HepG2 (cell line): ENCODE measurements at places on chromosomes 13 and 19. TPM values are rescaled to one million over a fixed set of nuclear protein-coding genes. Genes with fewer than 3 reads are reported as not detected.

DNA sequence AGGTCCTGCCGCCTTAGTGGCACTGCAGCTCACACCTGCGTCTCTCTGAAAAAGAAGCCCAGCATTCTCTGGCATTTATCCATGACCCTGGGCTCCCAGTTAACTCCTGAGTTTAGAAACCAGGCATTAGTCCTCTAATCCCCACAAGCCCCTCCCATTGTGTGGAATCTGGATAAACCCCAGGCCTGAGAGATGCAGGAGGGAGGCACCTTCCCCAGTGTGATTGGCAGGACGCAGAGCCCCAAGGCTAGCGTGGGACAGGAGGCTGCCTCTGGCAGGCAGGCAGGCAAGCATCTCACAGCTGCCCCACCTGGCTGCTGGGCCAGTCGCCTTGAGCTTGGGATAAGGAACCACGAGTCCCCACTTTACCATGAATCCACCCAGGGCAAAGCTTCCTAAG lies 11.0 kb upstream of the SERPINE3 start:
- no peaks in the 10 kb centered on the region for H3K36me3 ChIP-seq
- H3K4me1 ChIP-seq = no peaks in the 10 kb centered on the region
- no peak overlapping the region for H3K4me3 ChIP-seq
- H3K27ac ChIP-seq = no peak overlapping the region
- H3K27me3 ChIP-seq = no peaks in the 10 kb centered on the region

Gene NANOS3
- polyA plus RNA-seq = 0.21 TPM in 1 of 2 replicates, not detected in the other

- no peak overlapping the region for H3K4me3 ChIP-seq
- no peaks in the 10 kb centered on the region for H3K36me3 ChIP-seq
- no peak for DNase-seq
These were observed 5.0 kb downstream of the ANO8 start for GRCh38 chr19:17329366-17330261.

DNA sequence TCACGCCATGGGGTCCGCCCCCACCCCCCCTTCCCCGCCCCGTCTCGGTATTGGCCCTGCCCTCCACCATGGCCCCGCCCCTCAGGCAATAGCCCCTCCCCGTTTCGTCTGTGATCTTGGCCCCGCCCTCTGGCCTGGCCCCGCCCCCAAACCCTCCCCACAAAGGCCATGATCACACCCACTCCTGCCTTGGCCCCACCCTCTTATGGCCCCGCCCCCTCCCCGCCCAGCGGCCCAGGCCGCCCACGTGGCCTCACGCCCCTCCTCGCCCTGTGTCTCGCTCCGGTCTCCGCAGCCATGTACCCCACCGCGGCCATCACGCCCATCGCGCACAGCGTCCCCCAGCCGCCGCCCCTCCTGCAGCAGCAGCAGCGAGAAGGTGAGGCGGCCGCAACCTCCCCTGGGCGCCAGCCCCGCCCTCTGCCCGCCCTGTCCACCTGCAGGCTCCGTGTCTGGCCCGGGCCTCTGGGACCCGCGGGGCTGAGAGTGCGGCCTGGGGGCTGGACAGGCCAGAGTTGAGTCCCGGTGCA lies 61.3 kb downstream of the CELF5 start:
- no peaks in the 10 kb centered on the region for H3K36me3 ChIP-seq
- peak overlapping the region; percentile 66 for H3K4me3 ChIP-seq
- DNase-seq = peak; percentile 59
- peaks cover 32% of the 10 kb centered on the region for H3K4me1 ChIP-seq
- peaks cover 19% of the 10 kb centered on the region; the same call in 2 of the 3 replicates for H3K27me3 ChIP-seq

Gene CYP2F1
- polyA plus RNA-seq = not detected in 2 replicates

DNA sequence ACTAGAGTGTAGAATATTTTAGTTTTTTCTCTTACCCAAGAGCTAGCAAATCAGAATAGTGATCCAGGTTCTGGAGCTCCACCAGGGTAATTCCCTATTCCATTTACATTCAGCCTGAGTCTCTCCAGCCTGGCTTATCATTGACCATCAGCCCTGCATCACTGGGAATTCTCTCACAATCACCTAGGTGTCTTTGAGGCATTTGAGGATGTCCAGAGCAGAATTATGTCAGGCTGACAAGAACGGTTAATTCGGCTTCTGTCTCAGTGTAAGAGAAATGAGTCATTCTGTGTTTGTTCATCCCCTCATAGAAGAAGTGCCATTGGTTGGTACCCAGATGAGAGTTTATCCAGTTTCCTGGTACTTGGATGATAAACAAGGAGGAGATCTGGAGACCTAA lies 180.5 kb downstream of the ZNF737 start:
- H3K27ac ChIP-seq = no peak overlapping the region
- H3K36me3 ChIP-seq = no peaks in the 10 kb centered on the region
- no peaks in the 10 kb centered on the region for H3K27me3 ChIP-seq
- no peak overlapping the region for H3K4me3 ChIP-seq

DNA sequence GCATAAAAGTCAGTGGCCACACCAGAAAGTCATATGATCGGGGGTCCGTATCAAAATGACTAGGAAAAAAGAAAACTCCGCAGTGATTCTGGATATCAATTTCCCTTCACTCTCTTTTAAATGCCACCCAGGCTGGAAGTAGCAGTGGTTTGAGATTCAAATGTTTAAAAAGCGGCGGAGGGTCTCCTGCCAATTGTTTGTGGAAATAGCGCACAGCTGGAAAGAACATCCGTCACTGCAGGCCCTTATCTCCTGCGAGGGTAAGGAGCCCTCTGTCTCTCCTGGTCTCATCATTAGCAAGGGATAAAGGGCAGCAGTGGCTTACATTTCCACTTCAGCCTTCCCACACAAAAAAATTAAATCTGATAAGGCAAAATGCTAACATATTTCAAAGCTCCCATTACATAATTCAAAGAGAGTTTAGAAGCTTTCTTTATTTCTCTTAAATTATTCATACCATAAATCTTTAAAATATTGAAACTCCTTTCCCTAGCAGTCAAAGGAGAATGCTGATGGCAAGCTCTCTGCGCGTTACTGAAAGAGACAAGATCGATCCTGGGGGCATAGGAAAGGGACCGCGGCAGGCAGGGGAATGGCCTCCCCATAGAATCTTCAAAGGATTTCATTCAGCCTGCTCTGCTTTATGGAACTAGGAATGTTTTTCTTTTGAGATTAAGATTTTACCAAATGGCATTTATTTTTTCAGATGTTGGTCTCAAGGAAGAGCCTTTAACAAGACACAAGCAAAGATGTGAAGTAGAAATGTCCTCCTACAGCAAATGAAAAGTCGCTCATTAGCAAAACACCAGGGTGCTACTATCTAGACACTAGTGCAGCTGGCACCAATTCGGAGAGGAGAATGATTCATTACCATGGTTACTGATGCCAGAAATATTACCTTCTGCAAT lies 35.0 kb downstream of the AMER2 start:
- DNase-seq = no peak
- no peaks in the 10 kb centered on the region for H3K27me3 ChIP-seq
- H3K36me3 ChIP-seq = no peaks in the 10 kb centered on the region
- no peak overlapping the region for H3K4me3 ChIP-seq

Gene POP4
- polyA plus RNA-seq = 29.4 and 32.2 TPM in 2 replicates

GRCh38 chr19:51751655-51752054 lies at the start of gene FPR1:
Gene FPR1 (minus strand): TSS chr19:51751878. CDS start chr19:51746994, 4,884 bp downstream.
- no peaks in the 10 kb centered on the region for H3K4me1 ChIP-seq
- H3K4me3 ChIP-seq = no peak within 1 kb of the TSS
- H3K27ac ChIP-seq = no peak within 1 kb of the TSS
- H3K36me3 ChIP-seq = no peaks in the 10 kb centered on the region

GRCh38 chr13:44078806-44079376 lies 199.2 kb downstream of the LACC1 start:
- no peaks in the 10 kb centered on the region for H3K36me3 ChIP-seq
- no peak for DNase-seq
- H3K27ac ChIP-seq = no peak overlapping the region
- H3K27me3 ChIP-seq = no peaks in the 10 kb centered on the region; the same call in 1 of the 2 replicates
- no peaks in the 10 kb centered on the region for H3K4me1 ChIP-seq
- no peak overlapping the region for H3K4me3 ChIP-seq
